ENCODE measurements at places on chromosomes 5 and 9.
A peak's percentile ranks its signal among the peaks of the same experiment; 100 is the strongest.

GRCh38 chr5:179964015-179964414, 56.3 kb upstream of the TBC1D9B start:
- DNase-seq: no peak

- DNase-seq: no peak
These were observed 1016.4 kb upstream of the TYRP1 start for GRCh38 chr9:11676821-11677220.

- DNase-seq: no peak
These were observed 503.2 kb downstream of the GADD45G start for GRCh38 chr9:90107726-90108655.

DNA sequence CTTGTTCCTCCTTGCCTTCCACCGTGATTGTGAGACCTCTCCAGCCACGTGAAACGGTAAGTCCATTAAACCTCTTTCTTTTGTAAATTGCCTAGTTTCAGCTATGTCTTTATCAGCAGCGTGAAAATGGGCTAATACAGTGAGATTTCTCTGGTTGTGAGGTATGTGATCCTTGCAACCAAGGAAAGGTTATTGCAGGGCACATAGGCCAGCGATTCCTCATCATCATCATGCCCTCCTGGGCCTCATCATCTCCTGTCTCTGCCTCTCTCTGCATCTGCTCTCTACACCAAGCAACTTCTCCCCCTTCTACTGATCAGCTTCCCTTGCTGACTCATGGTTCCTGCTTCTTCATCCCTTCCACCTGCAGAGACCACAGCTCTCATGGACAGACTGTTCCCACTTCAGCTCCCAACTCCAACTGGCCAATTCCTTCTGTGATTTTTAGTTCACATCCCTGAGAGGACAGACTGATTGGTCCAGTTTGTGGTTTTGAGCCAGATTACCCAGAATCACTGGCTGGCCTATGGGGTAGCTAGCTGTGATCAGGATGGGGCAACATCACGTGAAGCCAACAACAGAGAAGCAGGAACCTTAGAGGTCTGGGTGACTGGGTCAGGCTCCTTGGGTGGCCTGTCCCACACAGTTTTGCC, 53.1 kb downstream of the LIX1 start:
- DNase-seq: no peak

GRCh38 chr9:31027678-31028077, 1356.8 kb upstream of the ACO1 start:
- peak; percentile 77 for DNase-seq

DNA sequence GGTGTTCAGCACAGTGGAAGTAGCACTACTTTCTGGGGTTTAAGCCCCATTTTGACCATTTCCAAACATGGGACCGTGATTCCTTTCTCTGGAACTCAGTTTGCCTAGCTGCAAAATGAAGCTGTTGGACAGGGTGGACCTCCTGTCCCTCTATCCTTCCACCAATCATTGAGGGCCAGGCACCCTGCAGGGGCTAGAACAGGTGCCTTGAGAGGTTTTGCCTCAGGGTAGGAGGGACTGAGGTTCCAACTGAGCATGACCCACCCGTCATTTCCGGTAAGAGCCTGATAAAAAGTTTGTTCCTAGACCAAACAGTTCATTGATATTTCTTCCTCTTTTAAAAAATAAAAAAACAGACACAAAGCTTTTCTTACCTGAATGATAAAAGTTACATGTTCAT, 116.5 kb downstream of the MVB12B start:
- DNase-seq: no peak

DNA sequence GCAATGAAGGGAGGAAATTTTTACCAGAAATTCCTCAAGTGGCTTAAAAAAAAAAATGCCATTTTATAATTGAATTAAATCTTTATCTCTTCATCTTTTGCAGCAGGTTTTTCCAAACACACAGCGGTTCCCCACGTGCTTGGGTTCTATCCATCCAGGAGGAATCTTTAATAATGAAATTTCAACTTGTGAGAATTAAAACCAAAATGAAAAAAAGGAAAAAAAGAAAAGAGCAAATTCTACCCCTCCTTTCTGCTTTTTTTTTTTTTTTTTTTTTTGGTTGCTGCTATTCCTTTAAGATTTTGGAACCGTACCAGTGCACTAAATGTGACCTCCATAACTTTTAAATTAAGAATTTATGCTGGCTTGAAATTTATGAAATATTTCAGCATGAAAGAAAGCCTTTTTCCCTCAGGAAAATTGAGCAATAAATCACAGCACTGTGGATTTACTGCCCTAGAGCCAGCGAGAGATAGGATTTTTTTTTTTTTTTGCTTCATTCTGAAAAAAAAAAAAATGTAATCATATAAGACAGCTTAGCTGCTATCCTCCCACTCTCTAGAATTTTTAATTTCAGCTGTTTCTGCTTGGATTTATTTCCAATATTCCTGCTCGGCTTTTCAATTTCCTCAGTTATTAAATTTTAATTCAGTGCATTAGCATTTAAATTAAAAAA, 88.5 kb downstream of the ZNF618 start:
- no peak for DNase-seq
